Effector CD8-positive, alpha-beta T cell (primary cell): ENCODE measurements at places on chromosomes 7 and 10.

DNA sequence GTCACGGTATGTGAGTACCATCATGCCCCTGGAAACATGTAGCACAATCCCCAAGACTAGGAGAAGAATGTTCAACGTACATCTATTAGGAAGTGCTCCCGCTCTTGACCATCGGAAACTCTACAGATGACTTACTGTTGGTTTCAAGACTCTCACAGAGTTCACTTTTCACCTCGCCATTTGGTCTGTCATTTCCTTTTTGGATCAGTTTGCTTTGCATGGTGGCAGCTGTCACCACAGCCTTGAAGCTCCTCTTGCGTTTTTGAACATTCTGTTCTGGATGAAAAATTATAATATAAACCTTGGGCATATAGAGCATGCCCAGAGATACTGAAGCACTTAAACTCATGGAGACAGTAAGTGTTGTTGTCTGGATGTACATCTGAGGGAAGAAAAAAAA is 806.8 kb downstream of the GRM8 start:
- no peak for DNase-seq

DNA sequence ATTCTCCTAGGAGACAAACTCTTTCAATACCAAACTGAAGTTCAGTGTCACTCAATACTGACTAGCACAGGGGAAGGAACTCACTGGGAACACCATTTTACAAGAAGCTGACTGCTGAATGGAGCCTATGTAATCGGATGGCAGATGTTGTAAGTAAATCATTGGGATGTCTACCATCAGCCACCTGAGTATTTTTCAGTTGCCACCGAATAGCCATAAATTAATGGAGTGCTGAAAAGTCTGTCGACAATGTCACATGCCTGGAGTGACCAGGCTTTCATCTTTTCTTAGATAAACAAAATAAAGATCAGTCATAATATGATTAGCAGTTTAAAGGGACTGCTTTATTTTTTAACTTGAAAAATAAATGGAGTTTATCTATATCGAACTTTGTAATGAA is 145.9 kb upstream of the SEMA3E start:
- DNase-seq, result no peak

DNA sequence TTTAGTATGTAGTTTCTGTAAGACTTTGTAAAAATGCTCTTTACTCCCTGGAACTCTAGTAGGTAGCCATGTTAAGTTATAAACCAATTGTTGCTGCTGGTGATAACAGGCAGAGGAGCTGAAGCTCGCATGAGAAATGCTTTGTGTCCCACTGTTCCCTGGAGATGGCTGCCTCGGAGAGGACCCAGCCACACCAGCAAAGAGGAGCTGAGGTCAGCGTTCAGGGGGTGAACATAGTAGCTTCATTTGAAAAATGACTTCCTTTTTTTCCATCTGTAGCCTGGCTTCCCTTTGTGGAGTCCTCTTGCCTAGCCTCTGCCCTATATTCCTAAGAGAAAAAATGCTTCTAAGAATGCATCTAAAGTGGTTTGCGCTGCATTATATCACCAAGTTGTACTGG is 20.3 kb downstream of the CELF2 start:
- DNase-seq, result no peak

- no peak for DNase-seq
These were observed 80.9 kb downstream of the SORBS1 start for GRCh38 chr10:95480102-95480900.
